ENCODE measurements at places on chromosomes 12 and 14.

DNA sequence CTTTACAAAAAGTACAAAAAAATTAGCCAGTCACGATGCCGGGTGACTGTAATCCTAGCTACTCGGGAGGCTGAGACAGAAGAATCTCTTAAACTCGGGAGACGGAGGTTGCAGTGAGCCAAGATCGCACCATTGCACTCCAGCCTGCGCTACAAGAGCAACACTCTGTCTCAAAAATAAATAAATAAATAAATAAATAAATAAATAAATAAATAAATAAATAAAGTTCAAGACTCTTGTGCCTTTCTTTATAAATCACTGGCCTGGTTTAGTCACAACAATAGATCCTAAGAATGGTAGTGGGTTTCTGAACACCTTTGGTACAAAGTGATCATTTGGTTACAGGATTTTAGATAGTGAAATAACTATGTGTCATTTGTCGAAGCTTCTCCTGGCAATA, 46.1 kb downstream of the ARL1 start:
- H3K27me3 ChIP-seq, result no peaks in the 10 kb centered on the region
- no peak for DNase-seq
- no peak overlapping the region for H3K4me3 ChIP-seq
- peaks cover 38% of the 10 kb centered on the region for H3K36me3 ChIP-seq
- no peaks in the 10 kb centered on the region for H3K4me1 ChIP-seq

DNA sequence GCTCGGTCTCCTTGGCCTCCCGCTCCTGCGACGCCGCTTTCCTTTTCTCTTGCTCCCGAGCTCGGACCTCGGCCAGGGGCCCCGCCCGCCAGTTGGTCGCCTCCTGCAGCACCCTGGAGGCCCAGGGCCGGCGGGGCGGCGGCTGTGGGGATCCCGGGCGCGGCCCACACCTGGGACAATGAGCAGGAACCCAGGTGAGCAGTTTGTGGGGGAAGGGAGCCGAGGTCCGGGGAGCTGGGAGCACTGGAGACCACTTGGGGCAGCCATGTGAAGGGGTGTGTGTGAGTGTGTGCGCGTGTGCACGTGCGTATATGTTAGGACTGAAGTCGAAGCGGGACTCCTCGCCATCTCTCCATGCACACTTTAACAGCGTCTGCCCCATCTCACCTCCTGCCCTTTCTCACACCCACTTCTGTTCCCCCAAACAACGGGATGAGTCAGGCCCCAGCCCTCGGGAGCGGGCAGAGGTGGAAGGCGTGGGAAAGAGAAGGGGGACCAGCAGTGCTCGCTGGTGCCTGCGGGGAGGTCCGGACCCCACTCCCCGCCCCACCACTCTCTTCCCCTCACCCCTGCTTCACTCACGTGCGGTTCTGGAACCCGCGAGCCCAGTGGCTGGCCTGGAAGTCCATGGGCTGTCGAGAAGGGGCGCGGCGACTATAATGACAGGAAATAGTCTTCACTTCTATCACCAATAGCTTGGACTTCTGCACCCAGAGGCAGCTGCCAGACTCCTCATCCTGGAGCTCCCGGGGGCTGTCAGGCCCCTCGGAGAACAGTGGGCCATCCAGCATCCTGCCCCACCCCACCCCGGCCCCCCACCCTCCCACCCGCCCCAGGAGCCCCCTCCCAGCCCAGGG, 450 bp downstream of the DDN start:
- peaks cover 65% of the 10 kb centered on the region for H3K27me3 ChIP-seq
- peak overlapping the region; percentile 65 for H3K4me3 ChIP-seq
- DNase-seq, result peak; percentile 39
- H3K4me1 ChIP-seq, result peaks cover 27% of the 10 kb centered on the region
- no peak overlapping the region for H3K27ac ChIP-seq

DNA sequence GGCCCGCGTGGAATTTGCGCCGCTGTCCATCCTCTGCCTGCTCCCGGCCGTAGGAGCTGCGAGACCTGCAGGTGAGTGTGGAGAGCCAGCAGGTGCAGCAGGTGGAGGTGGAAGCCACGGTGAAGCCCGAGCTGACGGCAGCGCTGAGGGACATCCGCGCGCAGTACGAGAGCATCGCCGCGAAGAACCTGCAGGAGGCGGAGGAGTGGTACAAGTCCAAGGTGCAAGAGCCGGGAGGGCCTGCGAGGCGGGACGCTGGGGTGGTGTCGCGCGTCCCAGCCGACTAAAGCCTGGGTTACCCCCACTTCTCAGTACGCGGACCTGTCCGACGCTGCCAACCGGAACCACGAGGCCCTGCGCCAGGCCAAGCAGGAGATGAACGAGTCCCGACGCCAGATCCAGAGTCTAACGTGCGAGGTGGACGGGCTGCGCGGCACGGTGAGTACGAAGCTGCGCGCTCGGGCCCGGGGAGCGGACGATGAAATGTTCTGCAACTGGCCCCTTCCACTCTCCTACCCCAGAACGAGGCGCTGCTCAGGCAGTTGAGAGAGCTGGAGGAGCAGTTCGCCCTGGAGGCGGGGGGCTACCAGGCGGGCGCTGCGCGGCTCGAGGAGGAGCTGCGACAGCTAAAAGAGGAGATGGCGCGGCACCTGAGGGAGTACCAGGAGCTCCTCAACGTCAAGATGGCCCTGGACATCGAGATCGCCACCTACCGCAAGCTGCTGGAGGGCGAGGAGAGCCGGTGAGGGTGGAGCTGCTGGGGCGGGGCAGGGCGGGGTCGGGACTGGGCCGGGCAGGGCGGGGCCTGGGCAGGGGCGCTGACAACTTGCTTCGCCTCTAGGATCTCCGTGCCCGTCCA, 2.1 kb downstream of the PRPH start:
- peak overlapping the region; percentile 45 for H3K4me3 ChIP-seq
- H3K27ac ChIP-seq, result no peak overlapping the region
- peaks cover 70% of the 10 kb centered on the region for H3K27me3 ChIP-seq
- H3K4me1 ChIP-seq, result peaks cover 11% of the 10 kb centered on the region

DNA sequence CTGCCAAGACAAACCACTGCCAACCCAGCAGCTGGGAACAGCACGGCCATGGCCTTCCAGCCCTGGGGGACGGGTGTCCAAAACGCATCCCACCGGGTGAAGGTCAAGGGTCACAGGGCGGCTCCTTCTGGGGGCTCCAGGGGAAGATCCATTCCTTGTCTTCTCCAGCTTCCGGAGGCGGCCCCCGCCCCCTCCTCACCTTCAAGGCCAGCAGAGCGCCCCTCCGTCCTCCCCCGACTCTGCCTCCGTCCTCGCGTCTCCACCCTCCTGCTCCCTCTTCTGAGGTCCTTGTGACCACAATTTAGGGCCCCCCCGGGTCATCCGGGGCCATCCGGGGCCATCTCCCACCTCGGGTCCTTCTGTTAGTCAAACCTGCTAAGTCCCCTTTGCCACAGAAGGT, 3.9 kb upstream of the NUDT14 start:
- no peaks in the 10 kb centered on the region for H3K27me3 ChIP-seq
- no peak overlapping the region for H3K4me3 ChIP-seq
- H3K4me1 ChIP-seq, result peaks cover 7% of the 10 kb centered on the region
- H3K36me3 ChIP-seq, result no peaks in the 10 kb centered on the region

GRCh38 chr12:1047898-1048660, 57.1 kb downstream of the ERC1 start:
- peaks cover 7% of the 10 kb centered on the region for H3K36me3 ChIP-seq
- H3K4me3 ChIP-seq, result no peak overlapping the region
- no peaks in the 10 kb centered on the region for H3K27me3 ChIP-seq
- no peak overlapping the region for H3K27ac ChIP-seq
- peaks cover 10% of the 10 kb centered on the region for H3K4me1 ChIP-seq
- DNase-seq, result no peak

DNA sequence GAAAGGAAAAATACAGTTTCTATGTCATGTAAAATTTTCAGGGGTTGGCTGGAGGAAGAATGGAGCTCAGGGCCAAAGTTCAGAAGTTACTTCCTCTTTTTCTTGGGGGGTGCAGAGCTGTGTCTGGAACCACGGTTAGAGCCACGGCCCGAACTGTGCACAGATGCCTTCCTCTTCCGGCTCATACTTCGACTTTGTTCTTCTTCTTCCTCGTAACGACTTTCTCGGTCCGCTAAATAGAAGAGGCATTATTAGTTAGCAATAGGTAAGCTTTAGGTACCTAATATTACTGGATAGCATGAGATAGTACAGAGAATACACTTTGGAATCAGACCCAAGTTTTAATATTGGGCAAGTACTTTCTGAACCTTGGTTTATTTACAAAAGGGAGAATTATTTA, 31.2 kb downstream of the SUPT16H start:
- DNase-seq, result no peak
- H3K4me3 ChIP-seq, result no peak overlapping the region
- H3K36me3 ChIP-seq, result peaks cover 46% of the 10 kb centered on the region
- peaks cover 6% of the 10 kb centered on the region for H3K4me1 ChIP-seq

DNA sequence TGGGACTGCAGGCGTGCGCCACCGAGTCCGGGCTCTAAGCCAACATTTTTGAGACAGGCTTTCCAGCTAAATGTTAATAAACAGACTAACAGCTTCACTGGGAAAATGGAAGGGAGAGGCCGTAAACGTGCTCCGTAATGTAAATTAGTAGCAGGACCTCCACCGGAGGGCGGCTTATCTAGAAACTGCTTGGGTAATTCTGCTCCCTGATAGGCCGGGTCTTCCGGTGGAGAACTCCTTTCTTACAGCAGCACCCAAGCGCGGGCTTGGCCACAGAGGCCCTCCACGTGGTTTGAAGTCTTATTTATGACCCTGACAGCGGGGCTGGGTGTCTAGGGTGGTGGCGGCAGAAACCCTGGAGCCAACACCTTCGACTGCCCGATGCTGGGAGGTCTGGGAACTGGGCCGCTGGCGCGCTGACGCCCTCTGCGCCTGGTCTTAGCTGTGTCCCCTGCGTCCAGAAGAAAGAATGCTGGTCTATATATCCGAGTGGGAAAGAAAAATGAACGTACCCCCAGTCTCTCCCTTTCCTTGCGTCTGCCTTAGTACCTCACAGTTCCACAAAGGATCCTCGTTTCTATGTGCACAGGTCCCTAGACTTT, 1.7 kb downstream of the DPPA3 start:
- peaks cover 3% of the 10 kb centered on the region for H3K27me3 ChIP-seq
- H3K4me1 ChIP-seq, result no peaks in the 10 kb centered on the region
- DNase-seq, result no peak
- no peak overlapping the region for H3K4me3 ChIP-seq

- no peak overlapping the region for H3K27ac ChIP-seq
- H3K27me3 ChIP-seq, result peaks cover 8% of the 10 kb centered on the region
- no peaks in the 10 kb centered on the region for H3K4me1 ChIP-seq
- H3K4me3 ChIP-seq, result no peak overlapping the region
Observed at GRCh38 chr12:115763982-115764621, 513.4 kb downstream of the MED13L start.

DNA sequence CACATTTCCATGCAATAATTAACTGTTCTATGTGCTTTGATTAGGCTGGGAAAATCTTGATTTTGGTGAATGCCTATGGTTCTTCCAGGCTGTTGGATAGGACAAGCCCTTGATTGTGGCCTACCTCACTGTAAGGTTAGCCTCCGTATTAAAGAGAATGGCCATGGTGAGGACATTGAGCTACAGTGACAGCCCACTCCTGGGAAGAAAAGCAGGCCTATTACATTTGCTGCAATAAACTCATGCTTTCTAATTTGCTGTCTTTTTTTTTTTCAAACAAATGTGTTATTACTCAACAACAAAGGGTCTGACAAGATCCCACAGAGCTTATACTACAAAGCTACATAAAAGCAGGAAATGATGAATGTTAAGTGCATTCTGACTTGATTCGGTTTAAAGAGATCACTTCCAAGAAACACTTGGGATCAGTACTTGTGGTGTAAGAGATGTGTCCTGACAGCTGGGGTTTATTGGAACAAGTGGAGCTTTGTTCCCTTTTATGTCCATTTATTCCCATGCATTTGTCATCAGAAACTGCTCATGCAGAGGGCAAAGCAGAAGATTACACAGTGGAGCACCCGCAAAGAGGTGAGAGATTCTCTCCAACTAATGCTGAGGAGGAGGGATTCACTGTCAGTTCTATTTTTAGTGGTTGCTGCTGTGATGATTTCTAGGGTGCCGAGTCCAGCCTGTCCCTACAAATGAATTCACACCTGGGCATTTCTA, 29.1 kb upstream of the KCNK10 start:
- H3K4me1 ChIP-seq, result no peaks in the 10 kb centered on the region
- H3K4me3 ChIP-seq, result no peak overlapping the region
- DNase-seq, result no peak

- H3K4me3 ChIP-seq, result no peak overlapping the region
- no peaks in the 10 kb centered on the region for H3K36me3 ChIP-seq
- H3K27ac ChIP-seq, result no peak overlapping the region
- no peak for DNase-seq
- H3K4me1 ChIP-seq, result no peaks in the 10 kb centered on the region
Observed at GRCh38 chr14:54123841-54124240, 167.2 kb upstream of the BMP4 start.

DNA sequence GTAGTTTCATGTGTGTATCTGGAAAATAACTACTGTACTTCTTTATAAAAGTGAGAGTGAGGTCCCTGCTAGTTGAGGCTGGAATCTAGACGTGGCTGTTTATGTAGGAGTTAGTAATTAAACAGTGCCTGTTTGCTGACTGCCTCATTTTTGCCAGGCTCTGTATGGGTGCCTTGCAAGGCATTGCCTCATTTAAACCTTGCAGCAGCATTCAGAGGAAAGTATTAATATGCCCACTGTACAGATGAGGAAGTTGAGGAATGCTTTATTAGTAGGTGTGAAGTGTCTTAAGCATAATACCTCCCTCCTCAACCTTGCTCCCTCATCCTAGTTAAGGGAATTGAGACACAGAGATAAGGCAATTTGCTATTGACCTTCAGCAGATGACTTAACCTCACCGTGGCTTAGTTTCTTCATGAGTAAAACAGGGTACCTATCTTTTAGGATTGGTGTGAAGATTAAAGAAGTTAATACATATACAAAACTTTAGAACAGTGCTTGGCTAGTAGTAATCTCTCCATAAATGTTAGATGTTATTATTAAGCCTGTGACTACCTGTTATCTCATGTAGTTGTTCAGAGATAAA, 28.7 kb downstream of the PPM1A start:
- DNase-seq, result no peak
- H3K4me3 ChIP-seq, result no peak overlapping the region
- peaks cover 44% of the 10 kb centered on the region for H3K4me1 ChIP-seq
- peaks cover 19% of the 10 kb centered on the region for H3K36me3 ChIP-seq
- H3K27ac ChIP-seq, result no peak overlapping the region

- H3K4me3 ChIP-seq, result no peak overlapping the region
- no peak for DNase-seq
Observed at GRCh38 chr12:62731055-62731820, 203.7 kb downstream of the PPM1H start.

DNA sequence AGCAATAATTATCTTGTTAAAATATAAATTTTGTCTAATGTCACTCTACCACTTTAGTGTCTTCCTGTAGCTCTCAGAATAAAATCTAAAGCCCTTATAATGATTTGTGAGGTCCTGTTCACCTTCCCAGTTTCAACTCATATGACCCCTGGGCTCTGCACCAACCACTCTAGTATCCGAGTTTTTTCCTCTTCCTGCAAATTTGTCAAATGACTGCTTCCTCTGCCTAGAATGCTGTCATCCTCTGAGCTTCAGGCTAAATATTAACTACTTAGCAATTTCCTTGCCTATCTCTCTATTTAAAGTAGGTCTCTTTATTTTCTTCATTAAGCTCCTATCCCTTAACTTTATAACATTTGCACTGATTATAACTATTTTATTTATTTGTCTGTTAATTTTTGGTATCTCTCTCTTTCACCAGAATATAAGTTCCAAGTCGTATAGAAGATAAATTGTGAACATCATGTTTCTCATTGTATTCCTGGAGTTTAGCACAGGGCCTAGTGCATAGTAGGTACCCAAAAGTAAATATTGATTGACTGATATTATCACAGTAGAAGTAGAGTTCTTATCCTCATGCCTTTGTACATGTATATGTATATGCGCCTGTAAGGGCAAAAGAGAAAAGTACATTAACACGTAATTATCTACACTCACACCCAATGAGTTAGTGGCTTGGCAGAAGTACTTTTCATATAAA, 196.0 kb downstream of the BCAT1 start:
- H3K27me3 ChIP-seq, result peaks cover 9% of the 10 kb centered on the region
- no peaks in the 10 kb centered on the region for H3K36me3 ChIP-seq
- no peak overlapping the region for H3K4me3 ChIP-seq
- peaks cover 1% of the 10 kb centered on the region for H3K4me1 ChIP-seq
- H3K27ac ChIP-seq, result no peak overlapping the region
- no peak for DNase-seq

All from activated naive CD8-positive, alpha-beta T cell treated with anti-CD3 and anti-CD28 coated beads for 36 hours (primary cell).